ENCODE measurements at places on chromosomes 4 and X.

- DNase-seq: no peak
Observed at GRCh38 chrX:155028877-155029291, 2.2 kb downstream of the FUNDC2 start.

GRCh38 chrX:149939655-149939904 lies 1.3 kb upstream of the EOLA2 start:
- DNase-seq: no peak

GRCh38 chr4:182825786-182826185 lies 91.4 kb downstream of the DCTD start:
- DNase-seq: no peak

- DNase-seq: no peak
Observed at GRCh38 chr4:8123389-8123788, 35.2 kb downstream of the ABLIM2 start.

DNA sequence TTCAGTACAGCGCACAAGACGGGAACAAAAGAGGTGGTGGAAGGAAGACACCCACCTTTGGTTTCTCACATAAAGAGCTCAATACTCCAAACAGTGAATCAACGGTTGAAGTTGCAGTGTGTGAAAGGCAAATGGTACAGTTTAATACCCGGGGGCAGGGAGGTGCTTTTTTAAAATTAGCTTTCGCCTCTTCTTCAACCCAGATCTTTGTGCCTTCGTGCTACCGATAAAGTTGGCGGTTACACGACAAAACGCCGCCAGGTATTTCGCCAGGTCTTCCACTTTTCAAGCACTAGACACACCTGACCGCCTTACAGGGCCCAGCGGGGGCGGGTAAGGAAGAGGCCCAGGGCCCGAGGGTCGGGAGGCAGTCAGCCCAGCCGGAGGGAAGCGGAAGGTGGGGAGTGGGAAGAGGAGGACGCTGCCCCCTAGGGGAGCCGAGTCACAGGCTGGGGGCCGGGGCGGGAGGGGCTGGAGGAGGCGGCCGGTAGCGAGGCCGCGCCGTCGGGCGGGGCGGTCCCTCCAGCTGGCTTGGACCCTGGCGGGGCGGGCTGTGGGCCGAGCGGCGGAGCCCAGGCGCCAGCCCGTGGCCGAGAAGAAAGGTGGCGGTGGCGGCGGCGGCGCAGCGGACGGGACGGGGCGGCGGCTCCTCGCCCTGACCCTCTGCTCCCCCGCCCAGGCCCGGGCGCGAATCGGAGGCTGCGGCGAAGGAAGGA lies 16.0 kb downstream of the UTP3 start:
- peak; percentile 43 for DNase-seq

DNA sequence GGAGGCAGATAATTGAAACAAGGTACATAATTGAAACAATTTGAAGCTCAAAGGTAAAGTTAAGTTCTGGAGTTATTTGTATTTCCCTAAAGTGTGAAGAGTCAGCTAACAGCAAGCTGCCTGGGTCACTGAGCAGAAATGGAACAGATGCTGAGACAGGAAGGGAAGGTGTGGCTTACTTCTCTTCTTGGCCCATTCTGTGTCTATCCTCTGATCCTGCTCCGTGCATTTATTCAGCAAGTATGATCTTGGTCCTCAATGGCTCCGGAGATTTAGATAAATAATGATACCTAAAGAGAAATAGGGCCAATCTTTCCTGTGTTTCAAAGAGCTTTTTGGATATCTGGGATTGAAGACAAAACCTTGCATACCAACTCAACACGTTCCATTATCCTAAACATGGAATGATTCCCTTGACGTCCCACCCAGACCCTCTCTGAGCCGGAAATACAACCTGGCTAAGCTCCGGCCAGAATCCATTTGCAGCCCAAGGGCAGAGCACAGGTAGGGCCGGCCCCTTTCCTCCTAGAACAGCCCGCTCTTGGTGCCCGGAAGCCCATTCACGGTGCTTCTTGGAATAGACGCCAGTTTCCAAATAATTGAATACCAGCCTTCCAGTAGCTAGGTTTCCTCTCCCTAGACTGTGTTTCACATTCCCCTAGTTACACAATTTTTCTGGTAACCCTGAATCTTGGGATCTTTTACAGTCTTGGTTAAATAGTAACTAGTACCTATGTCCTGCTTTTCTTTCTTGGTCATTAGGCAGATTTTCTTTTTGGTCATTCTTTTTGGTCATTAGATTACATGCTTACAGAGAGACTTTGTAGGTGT lies 211.0 kb downstream of the NWD2 start:
- no peak for DNase-seq

DNA sequence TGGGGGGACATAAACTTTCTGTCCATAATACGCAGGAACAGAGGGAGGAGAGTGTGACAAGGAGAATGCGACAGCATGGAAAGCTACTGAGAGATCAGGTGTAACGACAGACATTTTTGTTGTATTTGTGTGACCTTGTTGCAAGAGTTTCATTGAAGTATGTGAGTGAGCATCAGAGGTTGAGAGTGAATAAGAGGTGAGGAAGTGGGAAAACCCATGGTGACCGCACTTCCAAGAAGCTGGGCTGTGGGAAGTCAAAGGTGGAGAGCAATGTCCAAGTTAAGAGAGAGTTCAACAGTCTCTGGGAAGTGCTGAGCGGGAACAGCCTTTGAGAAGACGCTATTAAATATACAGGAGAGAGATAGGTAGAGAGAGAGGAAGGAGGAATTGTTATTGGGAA lies 76.4 kb upstream of the PGRMC2 start:
- DNase-seq: no peak

DNA sequence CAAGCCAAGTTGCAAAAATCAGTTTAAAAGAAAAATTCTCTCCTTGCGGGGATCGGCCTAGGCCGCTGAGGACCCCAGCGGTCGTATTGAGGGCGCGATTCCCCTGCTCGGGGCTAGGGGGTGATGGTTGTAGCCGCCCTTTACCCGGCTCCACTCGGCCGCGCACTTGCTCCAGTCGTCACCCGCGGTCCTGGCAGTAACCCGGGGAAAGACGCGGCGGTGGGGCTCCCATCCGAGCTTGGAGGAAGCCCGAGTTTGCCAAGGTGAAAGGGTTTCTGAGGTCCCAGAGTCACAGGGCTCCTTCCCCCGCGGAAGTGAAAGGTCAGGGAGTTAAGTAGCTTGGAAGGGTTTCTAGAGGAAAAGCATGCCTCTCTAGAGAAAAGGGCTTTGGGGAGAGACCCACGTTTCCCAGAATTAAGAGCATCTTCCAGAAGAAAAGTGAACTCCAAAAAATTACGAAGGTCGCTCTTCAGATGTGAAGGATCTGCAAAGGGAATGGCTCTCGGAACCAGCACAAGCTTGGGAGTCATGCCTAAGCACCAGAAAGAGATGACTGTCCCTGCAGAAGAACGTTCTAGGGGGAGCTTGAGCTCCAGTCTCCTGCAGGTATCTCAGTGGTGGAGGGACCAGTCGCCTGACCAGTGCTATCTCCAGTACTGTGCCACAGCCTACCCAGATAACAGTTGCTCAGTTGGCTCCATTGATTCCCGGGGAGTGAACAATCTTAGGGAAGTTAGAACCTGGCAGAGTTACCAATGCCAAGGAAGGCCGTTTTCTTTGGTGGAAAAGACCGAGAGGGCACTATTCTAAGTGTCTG lies 875 bp downstream of the LAP3 start:
- DNase-seq: no peak

DNA sequence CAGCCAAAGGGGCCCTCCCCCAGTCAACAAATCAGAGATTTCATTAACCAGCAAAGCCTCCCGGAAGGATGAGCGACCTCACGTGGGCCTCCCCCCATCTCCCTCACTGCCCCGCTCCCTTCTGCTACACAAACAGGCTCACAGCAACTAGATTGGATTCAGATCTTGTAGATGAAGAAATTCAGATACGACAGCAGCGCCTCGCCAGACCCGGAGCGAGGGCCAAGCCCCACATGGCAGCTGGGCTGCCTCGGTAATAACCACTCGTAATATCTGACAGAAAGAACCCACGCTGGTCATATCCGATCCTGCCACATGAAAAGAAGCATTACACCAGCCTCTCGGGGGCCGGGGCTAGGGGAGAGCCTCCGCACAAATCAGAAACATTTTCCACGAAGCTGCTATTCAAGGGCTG lies 581.3 kb downstream of the BCOR start:
- no peak for DNase-seq

DNA sequence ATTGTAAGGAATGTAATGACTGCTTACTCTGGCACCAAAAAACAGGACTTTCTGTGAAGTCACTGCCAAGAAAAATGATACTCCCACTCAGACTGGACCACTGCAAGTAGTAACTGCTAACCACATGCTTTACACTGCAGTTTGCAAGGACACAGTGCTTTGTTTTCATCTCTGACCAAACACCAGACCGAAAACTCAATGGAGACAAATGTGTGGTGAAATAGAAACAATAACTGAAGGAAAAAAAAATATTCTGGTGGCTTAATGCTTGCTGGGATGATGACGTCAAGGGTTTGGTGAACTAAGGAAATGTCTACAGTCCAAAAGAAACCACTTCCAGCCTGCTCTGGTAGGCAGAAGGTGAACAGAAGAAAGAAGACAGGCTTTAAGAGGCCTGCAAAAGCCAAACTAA lies 13.2 kb downstream of the GPC4 start:
- no peak for DNase-seq

GRCh38 chrX:132822634-132823012 lies 135.8 kb downstream of the HS6ST2 start:
- no peak for DNase-seq

- no peak for DNase-seq
Observed at GRCh38 chr4:76007089-76007862, at the start of gene CXCL9. Gene CXCL9, minus strand, starts transcription at chr4:76007509. Its CDS starts 60 bp downstream, at chr4:76007449.

DNA sequence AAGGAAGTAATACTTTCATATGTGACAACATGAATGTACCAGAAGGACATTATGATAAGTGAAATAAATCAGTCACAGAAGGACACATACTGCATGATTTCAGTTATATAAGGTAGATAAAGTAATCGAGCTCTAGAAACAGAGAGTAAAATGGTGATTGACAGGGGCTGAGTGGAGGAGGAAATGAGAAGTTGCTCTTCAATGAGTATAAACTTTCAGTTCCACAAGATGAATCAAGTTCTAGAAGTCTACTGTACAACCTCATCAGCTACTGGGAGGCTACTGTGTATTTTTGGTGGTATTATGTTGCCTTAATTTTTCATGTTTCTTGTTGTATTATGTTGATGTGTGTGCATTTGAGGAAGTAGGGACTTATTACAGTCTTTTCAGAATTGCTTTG lies 270.9 kb upstream of the GRIA3 start:
- DNase-seq: no peak

DNA sequence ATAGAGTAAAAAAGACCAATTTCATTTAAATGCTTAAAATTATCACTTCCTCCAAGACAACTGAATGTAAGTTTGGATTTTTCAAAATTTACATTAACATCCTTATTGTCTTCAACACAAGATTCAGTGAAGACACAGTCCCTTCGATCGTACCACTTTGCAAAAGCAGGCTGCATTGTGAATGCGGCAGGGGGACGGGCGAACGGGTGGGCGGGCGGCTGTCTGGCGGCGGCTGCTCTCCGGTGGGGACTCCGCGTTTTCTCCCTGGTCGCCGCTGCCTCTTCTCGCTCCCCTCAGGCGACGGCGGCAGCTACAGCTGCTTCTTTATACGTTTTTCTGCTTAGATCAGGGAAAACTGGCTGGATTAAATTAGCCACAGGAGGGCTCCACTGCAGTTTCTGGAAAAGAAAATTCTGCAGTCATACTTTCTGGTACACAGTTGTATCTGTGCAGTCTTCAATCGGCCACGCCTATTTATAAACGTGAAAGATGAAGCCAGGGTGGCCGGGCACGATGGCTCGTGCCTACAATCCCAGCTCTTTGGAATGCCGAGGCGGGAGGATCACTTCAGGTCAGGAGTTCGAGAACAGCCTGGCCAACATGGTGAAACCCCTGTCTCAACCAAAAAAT lies 33.9 kb upstream of the HPF1 start:
- no peak for DNase-seq

- DNase-seq: no peak
Observed at GRCh38 chrX:107755721-107756120, 19.9 kb downstream of the TSC22D3 start.

DNA sequence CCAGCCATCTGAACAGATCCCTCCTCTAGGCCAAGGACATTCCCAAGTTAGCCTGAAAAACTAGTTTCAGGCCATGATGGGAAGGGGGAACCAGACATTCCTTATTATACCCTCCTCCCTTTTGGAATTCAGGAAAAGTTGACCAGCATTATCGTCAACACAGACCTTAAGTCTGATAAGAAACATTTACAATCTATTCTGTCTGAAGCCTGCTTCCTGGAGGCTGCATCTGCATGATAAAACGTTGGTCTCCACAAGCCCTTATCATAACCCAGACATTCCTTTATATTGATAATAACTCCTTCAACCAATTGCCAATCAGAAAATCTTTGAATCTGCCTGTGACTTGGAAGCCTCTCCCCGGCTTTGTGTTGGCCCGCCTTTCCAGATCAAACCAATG lies 44.3 kb downstream of the EFHC2 start:
- DNase-seq: no peak

DNA sequence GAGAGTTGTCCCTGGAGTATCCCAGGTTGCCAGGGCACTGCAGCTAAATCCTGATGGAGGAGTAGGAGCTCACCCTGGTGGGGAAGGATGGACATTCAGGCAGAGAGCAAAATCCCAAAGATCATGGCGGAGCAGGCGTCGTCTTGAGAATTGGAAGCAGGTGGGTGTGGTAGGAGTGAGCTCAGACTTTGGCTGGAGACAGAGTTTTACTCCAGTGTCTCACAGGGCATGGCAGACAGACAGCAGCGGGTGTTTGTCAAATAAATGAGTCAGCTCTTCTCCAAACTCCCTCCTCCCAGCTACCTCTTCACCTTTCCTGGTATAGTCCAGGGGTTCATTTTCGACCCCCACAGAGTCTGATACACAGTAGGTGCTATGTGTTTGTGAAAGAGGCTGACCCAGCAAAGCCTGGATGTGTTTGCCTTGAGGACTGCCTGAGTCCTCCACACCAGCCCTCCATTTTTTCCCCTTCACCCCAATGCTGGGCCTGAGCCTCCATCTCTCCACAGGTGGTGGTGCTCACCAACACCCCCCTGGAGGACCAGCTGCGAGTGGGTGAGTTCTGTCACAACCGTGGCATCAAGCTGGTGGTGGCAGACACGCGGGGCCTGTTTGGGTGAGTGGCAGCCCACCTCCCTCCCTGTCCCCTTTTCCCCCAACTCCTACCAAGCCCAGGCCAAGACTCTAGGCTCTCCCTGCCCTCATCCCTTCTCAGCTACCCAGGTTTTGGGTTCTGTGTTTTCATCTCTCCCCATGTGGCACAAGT lies 6.9 kb downstream of the UBA1 start:
- DNase-seq: no peak

DNA sequence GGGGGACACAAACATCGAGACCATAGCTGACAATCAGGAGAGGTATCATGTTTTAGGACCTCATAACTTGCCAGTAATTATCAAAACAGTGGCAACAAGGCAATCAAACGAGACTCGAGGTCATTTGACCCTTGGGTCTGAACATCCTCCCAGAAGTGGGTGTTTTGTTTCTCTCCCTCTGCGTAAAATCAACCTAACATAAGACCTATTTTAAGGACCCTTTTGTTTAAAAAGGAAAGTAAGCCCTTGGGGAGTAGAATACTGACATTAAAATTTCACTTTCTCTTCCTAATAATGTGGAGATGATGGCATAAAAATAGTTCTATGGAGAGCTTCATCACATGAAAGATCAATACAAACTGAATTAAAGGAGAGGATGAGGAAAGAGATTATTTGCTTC lies 106.2 kb upstream of the PUDP start:
- no peak for DNase-seq

GRCh38 chr4:2350982-2351381 lies 67.5 kb downstream of the ZFYVE28 start:
- DNase-seq: no peak

Measured in pulmonary artery endothelial cell (primary cell).